Temporal lobe (tissue), 4 donors: ENCODE measurements at places on chromosomes 11 and 22. TPM values are rescaled to one million over a fixed set of nuclear protein-coding genes. Genes with fewer than 3 reads are reported as not detected.

The CTSF gene
- total RNA-seq = 46.2 TPM

The PATE2 gene
- total RNA-seq = 0.25 TPM

The GLYATL1 gene
- 0.49 TPM for total RNA-seq

The CATSPER1 gene
- total RNA-seq = not detected

The OR52A1 gene
- total RNA-seq = not detected

The TTC36 gene
- 3.7 TPM for total RNA-seq

The DDI1 gene
- not detected for total RNA-seq

The OR52M1 gene
- total RNA-seq = not detected

The ASCL2 gene
- total RNA-seq = 0.74 TPM

The OR51B2 gene
- total RNA-seq = 0.49 TPM

The SBF1 gene
- 73.8 TPM for total RNA-seq

The TIGD3 gene
- 3.0 TPM for total RNA-seq

The EEF1G gene
- 1,313 TPM for total RNA-seq
